ENCODE measurements at places on chromosomes 7 and 10.

DNA sequence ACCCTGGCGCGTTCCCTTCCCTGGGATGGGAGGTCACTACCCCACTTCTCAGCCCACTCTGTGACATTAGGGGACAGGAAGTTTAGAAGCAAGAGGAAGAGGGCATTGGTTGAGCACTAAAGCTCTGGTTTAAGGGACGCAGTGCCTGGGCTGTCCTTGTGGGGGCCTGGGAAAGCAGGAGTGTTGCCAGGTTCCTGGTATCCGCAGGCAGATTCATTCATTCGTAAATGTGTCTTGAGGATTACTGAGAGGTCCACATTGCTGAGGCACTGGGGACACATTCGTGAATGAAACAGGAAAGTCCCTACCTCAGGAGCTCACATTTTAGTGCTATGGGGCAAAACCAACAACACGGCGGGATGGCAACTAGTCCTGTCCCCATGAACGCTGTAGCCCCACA lies 69.4 kb downstream of the COL13A1 start:
- H3K4me3 ChIP-seq, result no peak overlapping the region
- no peak overlapping the region for H3K27ac ChIP-seq
- no peak for DNase-seq
- H3K36me3 ChIP-seq, result no peaks in the 10 kb centered on the region

- peaks cover 30% of the 10 kb centered on the region for H3K27me3 ChIP-seq
- no peaks in the 10 kb centered on the region for H3K36me3 ChIP-seq
- no peaks in the 10 kb centered on the region for H3K4me1 ChIP-seq
- no peak overlapping the region for H3K27ac ChIP-seq
- H3K4me3 ChIP-seq, result no peak overlapping the region
These were observed 64.1 kb upstream of the RNF32 start for GRCh38 chr7:156576216-156577058.

DNA sequence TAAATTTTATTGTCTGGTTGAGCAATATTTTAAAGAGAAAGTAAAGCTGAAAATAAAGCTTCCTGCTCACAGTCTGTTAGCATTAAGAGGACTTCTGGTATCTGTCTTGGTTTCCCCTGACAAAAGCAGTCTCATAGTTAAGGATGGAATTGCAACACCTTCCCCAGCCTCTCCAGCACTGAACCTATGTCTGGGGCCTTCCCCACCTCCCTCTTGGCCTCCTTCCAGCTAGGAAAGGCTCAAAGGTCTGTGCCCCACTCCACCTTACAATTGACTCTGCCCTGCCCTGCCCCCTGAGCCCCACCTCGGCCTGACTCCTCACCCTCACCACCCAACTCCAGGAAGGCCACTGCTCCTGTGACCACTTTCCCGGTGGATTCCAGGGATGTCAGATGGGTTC lies 33.2 kb downstream of the COL17A1 start:
- no peak overlapping the region for H3K27ac ChIP-seq
- DNase-seq, result no peak
- H3K4me1 ChIP-seq, result peaks cover 5% of the 10 kb centered on the region
- H3K36me3 ChIP-seq, result no peaks in the 10 kb centered on the region
- no peak overlapping the region for H3K4me3 ChIP-seq

DNA sequence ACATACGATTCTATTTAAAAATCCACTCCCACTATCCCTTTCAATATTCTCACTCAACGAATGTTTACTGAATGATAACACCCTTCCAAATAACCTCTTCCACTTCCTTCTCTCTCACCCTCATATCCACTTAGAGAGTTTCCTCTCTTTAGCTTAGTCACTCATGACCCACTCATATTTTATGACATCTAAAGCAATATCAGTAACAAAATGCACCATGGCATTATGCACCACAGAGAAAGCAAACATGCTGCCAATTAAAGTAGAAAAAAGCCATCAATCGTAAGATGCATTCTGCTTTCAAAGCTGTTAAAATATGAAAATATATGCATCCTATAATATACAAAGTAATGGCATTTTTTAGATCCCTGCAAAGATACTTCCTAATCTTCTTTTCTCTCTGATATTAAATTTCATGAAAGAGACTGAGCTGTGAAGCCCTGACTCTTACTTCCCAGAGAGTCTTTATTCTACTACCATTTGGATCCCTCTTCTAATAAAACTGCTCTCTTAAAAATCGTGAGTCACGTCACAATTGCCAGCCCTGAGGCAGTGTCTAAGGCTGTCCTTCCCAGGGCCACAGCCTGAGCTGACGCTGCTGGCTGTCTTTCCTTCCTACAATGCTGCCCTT lies 283.0 kb upstream of the KLF6 start:
- H3K4me3 ChIP-seq, result no peak overlapping the region
- DNase-seq, result no peak
- H3K27ac ChIP-seq, result no peak overlapping the region
- peaks cover 8% of the 10 kb centered on the region for H3K4me1 ChIP-seq
- H3K36me3 ChIP-seq, result no peaks in the 10 kb centered on the region

Measured in activated CD4-positive, alpha-beta T cell treated with anti-CD3 and anti-CD28 coated beads for 36 hours (primary cell).